ENCODE measurements at places on chromosomes 16 and 17.

- no peak for DNase-seq
Measured at GRCh38 chr16:11615748-11616447, 29.2 kb upstream of the LITAF start.

DNA sequence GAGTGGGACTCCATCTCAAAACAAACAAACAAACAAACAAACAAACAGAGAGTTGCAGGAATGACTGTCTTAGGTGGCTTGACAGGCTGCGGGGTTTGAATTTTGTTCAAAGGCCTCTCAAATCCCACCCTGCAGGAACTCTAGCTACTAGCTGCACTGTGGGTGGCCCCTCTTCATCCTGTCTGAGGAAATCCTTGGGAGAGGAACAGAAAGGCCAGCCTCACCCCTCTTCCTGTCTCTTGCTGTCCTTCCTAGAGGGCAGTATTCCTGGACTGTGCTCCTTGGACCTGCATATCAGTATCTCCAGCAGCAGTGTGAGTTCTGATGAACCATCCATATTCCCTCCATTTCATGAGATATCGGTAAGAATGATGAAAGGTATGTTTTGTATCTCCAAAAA lies 2.0 kb upstream of the CCDC92B start:
- no peak for DNase-seq

- no peak for DNase-seq
Measured at GRCh38 chr17:54368906-54369305, 531.7 kb upstream of the TOM1L1 start.

GRCh38 chr17:17387498-17388362 lies 84.6 kb downstream of the NT5M start:
- DNase-seq: peak; percentile 54

DNA sequence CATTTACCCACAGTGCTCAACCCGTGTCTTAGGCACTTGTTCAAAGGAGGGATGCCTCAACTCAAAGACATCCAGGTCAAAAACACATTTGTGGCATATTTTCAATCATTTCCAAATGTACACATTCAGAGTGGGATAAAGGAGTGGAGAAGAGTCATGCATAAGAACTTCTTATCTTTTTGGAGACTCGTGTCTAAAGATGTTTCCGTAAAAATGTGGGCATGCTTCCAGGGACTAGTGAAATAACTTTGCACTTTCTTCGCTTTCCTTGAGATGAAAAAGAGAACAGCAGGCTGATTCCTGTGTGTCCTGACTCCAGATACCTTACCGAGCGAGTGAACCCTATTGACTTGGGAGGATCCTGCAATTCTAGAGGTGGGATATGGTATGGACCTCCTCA lies 256.6 kb upstream of the KCNJ16 start:
- no peak for DNase-seq

- DNase-seq: no peak
Measured at GRCh38 chr17:59550703-59551102, 14.7 kb upstream of the DHX40 start.

- DNase-seq: no peak
Measured at GRCh38 chr16:72845322-72846020, 202.5 kb downstream of the ZFHX3 start.

GRCh38 chr16:63617047-63617989 lies 1504.5 kb downstream of the CDH11 start:
- no peak for DNase-seq

GRCh38 chr16:67164599-67165061 lies at the start of gene HSF4:
TSS of gene HSF4 (plus strand) at chr16:67164745. CDS start at chr16:67164812, 67 bp downstream.
- no peak for DNase-seq
